ENCODE measurements at places on chromosomes 1 and 21.

GRCh38 chr1:101205457-101205856 lies 31.4 kb upstream of the S1PR1 start:
- no peak for DNase-seq

GRCh38 chr1:204975568-204976235 lies 67.3 kb upstream of the CNTN2 start:
- peak; percentile 34 for DNase-seq

DNA sequence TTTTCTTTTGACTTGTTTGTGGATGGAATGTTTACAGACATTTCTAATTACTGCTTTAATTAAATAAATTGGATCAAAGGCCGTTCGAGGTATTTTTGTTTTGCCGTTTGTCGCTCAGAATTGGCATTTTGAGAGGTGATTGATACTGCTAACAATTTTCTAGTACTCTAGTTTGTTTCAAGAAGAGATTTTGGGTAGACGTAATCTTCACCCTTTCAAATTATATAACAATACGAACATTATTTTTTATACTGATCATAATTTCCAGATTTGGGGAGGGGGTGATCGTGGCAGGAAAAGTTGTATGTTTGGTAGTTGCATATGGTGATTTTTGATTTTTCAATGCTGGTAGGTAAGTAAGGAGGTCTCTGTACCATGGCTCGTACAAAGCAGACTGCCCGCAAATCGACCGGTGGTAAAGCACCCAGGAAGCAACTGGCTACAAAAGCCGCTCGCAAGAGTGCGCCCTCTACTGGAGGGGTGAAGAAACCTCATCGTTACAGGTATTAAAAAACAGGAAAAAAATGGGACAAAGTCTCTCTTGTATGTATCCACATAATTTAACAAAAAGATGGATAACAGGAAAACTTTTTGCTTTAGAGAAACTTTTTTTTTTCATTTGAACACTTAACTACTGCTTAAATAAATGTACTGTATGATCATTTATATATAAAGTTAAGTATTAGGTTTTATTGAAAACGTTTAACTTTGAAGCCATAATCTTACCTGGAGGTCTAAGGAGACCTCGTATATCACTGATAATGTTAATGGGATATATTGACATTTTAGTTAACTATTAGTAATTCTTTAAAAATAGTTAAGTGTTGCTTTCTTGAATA lies 1.7 kb downstream of the H3-3A start:
- DNase-seq, result no peak

GRCh38 chr1:22808186-22808675 lies 97.6 kb downstream of the EPHB2 start:
- DNase-seq, result no peak

DNA sequence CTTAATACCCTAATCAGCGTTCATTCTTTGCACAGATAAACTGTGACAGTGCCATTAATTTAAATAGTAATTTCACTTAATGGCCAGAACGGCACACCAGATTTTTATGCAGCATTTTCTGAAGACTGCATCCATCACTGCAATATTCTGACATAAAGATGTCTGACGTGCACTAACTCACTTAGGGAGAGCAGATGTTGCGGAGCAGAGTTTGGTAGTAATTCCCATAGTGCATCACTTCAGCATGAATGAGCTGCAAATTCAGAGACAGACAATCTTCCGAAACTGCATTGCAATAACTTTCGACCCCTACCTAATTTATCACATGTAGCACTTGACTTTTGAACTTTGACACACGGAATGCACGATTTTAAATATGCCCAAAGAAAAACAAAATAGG lies 225.3 kb downstream of the KCTD3 start:
- DNase-seq, result no peak

DNA sequence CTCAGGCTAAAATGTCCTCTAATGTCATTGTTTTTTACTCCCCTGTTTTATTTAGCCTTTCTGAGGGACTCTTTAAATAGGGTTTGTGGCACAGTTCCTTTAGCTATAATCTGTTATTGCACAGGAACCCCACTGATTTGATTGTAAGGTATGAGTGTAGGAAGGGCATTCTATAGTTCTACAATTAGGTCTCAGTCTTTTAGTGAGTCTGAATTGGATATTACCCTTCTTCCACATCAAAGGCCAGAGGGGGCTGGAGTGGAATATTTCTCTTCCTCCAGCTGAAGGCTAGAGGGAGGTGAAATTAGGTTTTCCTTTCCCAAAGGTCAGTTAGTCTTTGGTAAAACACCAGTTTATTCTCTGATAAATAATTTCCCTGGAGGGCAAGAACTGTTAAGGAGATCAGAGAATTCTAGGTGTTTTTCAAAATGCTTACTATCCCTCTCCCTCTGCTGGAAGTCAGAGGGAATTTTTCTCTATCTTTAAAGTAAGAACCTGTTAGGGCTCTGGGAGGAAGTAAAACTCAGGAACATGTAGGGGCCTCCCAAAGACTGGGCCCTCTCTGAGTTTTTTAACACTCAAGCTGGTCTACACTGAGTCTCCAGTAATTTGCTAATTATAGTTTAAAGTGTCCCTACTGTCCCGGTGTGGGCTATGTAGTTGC lies 176.3 kb upstream of the ZNHIT6 start:
- DNase-seq, result no peak

GRCh38 chr1:146031476-146031875 lies 9.9 kb upstream of the HJV start:
- DNase-seq, result no peak

GRCh38 chr1:8142955-8143629 lies 117.0 kb upstream of the ERRFI1 start:
- DNase-seq, result no peak

- no peak for DNase-seq
These were observed 36.2 kb downstream of the SGIP1 start for GRCh38 chr1:66570196-66570595.

- DNase-seq, result no peak
These were observed 253.3 kb upstream of the VAMP3 start for GRCh38 chr1:7517611-7518330.

GRCh38 chr1:37647281-37647680 lies 12.6 kb upstream of the RSPO1 start:
- no peak for DNase-seq

DNA sequence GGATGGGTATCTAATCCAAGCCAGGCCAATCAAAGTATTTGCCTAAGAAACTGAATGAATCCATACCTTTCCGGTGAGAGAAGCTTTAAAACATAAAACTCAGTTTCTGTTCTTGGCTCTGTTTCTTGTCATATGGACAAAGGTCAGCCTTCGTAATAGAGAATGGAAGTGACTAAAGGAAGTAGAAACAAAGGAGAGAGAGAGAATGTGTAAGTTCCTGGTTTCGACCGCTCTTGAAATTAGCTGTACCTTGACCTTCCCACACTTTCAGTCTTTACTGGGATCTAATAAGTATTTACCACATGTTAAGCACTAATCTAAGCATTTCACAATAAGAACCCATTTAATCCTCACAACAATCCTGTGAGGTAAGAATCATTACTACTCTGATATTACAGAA lies 19.6 kb upstream of the CLCA4 start:
- DNase-seq, result no peak

DNA sequence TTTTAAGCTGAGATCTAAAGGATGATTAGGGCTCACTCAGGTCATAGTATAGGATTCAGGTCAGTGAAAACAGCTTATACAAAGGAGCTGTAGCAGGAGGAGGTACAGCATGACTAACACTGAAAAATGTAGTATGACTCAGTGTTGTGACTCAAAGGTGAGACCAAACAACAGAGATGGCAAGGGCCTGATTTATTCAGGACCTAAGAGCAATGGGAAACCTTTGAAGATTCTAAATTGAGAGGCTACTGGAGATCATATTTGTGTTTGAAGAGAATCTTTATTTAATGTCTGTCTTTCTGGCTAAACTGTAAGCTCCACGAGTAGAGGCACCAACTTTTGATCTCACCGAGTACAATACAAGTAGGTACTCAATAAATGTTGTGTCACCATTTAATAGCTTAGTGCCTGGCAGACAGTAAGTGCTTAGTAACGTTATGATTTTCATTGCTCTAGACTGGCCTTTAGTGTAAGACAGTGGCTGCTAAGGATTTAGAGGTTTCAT lies 43.5 kb downstream of the PRKAA2 start:
- no peak for DNase-seq

DNA sequence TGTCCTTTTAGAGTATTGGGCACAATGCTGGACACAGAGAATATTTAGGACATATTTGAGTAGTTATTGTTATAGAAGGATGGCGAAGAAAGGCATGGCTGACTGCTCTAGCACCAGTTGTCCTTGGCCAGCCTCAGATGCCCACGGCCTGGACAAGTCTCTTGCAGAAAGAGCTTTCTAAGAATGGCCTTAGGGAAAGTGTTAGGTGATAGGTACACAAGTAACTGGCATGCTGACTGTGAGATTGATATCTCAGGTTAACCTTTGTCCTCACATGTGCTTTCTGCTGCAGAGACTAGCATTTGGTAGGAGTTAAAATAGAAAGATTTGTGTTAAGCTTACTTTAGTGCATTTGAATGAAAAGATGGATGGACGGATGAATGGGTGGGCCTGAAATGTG lies 10.1 kb downstream of the SFT2D2 start:
- no peak for DNase-seq

- no peak for DNase-seq
These were observed 59.8 kb downstream of the PLEKHA6 start for GRCh38 chr1:204299814-204300365.

DNA sequence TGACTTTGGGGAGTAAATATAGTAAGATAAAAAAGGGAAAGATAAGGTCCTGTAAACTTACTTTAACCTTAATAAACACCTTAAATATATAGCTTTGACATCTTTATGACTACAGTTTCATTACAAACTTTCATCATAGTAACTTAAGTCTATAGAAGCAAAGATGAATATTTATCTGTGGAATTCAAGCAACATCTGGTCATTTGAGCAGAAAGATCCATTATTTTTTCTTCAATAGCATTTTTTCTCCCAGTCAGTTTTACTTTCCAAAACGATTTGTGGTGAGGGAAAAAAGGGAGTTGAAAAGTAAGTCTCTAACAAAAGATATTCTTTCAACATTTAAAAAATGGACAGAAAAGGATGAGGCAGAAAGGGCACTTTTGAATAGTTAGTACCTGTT lies 69.0 kb downstream of the HMCN1 start:
- DNase-seq, result no peak

- no peak for DNase-seq
These were observed 6.8 kb downstream of the SSU72 start for GRCh38 chr1:1567891-1568291.

DNA sequence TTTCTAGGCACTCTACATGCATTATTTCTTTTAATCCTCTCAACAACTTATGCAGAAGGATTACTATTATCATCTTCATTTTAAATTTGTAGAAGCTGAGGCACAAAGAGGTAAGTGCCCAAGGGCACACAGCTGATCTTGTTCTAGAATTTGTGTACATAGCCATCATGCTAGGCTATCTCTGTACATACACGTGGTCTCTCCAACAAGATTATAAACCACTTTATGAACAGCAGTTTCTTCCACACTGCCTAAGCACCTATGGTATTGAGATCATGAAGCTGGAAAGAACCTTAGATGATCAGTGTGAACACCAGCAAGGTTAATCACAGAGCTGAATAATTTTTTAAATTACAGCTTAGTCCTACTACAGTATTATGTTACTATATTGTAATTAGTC lies 28.9 kb downstream of the UCHL5 start:
- no peak for DNase-seq

DNA sequence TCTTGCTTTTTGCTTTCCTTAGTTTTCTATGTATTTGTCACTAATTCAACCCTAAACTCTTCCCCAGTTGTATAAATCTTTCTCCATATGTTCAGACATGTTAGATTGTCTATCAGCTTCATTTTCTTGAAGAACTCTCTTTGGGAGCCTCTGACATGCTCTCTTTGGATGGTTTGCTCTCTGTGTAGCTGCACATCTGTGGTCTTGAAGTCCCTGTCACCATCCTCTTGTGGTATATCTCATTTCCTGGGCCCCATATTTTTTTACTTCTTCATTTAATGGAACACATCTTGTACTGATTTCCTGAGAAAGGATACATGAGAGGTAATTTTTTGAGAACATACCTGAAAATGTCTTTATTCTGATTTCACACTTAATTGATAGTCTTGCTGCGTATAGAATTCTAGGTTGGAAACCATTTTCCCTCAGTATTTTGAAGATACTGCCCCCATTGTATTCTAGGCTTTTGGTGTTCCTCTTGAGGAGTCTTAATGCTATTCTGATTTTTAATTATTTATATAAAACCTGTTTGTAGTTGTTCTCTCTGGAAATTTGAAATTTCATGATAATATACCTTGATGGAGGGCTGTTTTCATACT lies 72.6 kb downstream of the ST3GAL3 start:
- no peak for DNase-seq

GRCh38 chr1:190602325-190602724 lies 124.7 kb upstream of the BRINP3 start:
- no peak for DNase-seq

DNA sequence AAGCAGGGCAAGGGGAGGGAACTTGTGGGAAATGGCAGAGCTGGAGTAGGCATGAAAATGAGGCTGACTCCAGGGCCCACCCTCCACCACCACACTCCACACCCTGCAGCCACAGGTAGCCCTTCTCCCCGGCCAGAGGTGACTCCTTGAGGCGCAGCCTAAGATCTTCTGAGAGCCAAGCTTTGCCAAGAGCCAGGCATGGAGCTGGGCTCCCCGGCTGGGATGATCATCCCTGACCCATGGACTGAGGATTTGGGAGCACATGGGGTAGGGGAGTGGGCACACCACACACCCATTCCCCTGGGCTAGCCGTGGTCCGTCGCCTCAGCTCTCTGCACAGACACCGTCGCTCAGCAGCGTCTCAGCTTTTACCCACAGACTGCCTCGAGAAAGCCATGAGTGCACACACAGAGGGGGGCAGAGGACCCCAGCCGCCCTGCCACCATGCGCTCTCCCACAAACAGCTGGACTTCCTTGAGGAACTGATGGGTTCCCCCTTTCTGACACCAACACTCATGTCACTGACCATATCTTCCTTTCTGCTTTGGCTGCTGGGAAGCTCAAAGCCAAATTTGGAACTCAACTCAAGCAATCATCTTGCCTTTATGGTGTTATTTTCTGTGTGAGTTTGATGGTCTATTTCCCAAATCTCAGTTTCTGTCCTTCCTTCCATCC lies 123.6 kb upstream of the RUNX3 start:
- no peak for DNase-seq

GRCh38 chr1:156549390-156549789 lies 23.0 kb downstream of the IQGAP3 start:
- DNase-seq, result no peak

- no peak for DNase-seq
These were observed 57.6 kb downstream of the LDLRAD2 start for GRCh38 chr1:21869620-21870121.

GRCh38 chr1:153113416-153113815 lies at the start of gene SPRR2F:
Gene SPRR2F (minus strand): TSS chr1:153113516. CDS start chr1:153112733, 783 bp downstream.
- DNase-seq, result no peak

GRCh38 chr1:167276969-167277368 lies 56.3 kb downstream of the POU2F1 start:
- DNase-seq, result no peak

GRCh38 chr1:201369209-201369608 lies 8.3 kb downstream of the TNNT2 start:
- no peak for DNase-seq

- peak; percentile 61 for DNase-seq
These were observed 25.5 kb downstream of the CD34 start for GRCh38 chr1:207885129-207886032.

- DNase-seq, result no peak
These were observed 26.4 kb upstream of the GOLT1A start for GRCh38 chr1:204240233-204240632.

- no peak for DNase-seq
These were observed 7.6 kb downstream of the UBASH3A start for GRCh38 chr21:42411197-42411869.

GRCh38 chr1:57033222-57034001 lies 67.6 kb upstream of the C8B start:
- no peak for DNase-seq

Data from activated T-cell treated with anti-CD3 and anti-CD28 coated beads, Interleukin-2, amount 50 U/mL, for 4 hours (primary cell).